ENCODE measurements at places on chromosomes 4 and X. TPM values are rescaled to one million over a fixed set of nuclear protein-coding genes. Genes with fewer than 3 reads are reported as not detected.

The GPR34 gene
- total RNA-seq: 10.5 TPM

The HSFX1 gene
- total RNA-seq: 1.3 TPM

The FGF13 gene
- total RNA-seq: 13.0 TPM

The NAA11 gene
- not detected for total RNA-seq

The CCSER1 gene
- total RNA-seq: 5.2 TPM

The KLHL8 gene
- total RNA-seq: 9.0 TPM

The IL2 gene
- total RNA-seq: not detected

The CDS1 gene
- total RNA-seq: 0.28 TPM

The JAKMIP1 gene
- total RNA-seq: 3.9 TPM

The NSUN7 gene
- 3.6 TPM for total RNA-seq

The BCOR gene
- 22.5 TPM for total RNA-seq

The TTC29 gene
- total RNA-seq: not detected

The CXorf49 gene
- total RNA-seq: not detected

The VEGFD gene
- total RNA-seq: 8.6 TPM

The ADH1A gene
- not detected for total RNA-seq

The PLXNA3 gene
- 12.7 TPM for total RNA-seq

The AMMECR1 gene
- 1.8 TPM for total RNA-seq

The TEX13D gene
- not detected for total RNA-seq

The PAGE2 gene
- not detected for total RNA-seq

The SHROOM2 gene
- total RNA-seq: 3.0 TPM

The GALNT7 gene
- 16.2 TPM for total RNA-seq

The PF4V1 gene
- not detected for total RNA-seq

The GPRASP1 gene
- total RNA-seq: 25.7 TPM

The KLB gene
- not detected for total RNA-seq

The HPGDS gene
- total RNA-seq: 1.3 TPM

The CFAP47 gene
- not detected for total RNA-seq

The XPNPEP2 gene
- 2.6 TPM for total RNA-seq

The ERAS gene
- not detected for total RNA-seq

The AIFM1 gene
- total RNA-seq: 13.3 TPM

The FAM156B gene
- total RNA-seq: 15.1 TPM

The GYPB gene
- total RNA-seq: not detected

The PFKFB1 gene
- 1.1 TPM for total RNA-seq

The PRDX4 gene
- 55.7 TPM for total RNA-seq

The TCP11X2 gene
- total RNA-seq: not detected

The MAOA gene
- 165 TPM for total RNA-seq

The ARX gene
- total RNA-seq: not detected

The LRCH2 gene
- 41.5 TPM for total RNA-seq

The PPEF2 gene
- not detected for total RNA-seq

The ARHGAP6 gene
- 47.1 TPM for total RNA-seq

The SPIN2A gene
- total RNA-seq: 1.4 TPM

The ADH7 gene
- total RNA-seq: not detected

The GRIA2 gene
- total RNA-seq: 0.55 TPM

The MEPE gene
- not detected for total RNA-seq

The SMARCA1 gene
- 70.3 TPM for total RNA-seq

The GUCY1A1 gene
- total RNA-seq: 254 TPM

The SMAD1 gene
- 45.7 TPM for total RNA-seq

All from sigmoid colon (tissue), 7 donors.